Stimulated activated CD4-positive, alpha-beta T cell treated with anti-CD3 and anti-CD28 coated beads, Interleukin-2, amount 100 ng/mL, for 48 hours (primary cell): ENCODE measurements at places on chromosomes 6 and 20.

DNA sequence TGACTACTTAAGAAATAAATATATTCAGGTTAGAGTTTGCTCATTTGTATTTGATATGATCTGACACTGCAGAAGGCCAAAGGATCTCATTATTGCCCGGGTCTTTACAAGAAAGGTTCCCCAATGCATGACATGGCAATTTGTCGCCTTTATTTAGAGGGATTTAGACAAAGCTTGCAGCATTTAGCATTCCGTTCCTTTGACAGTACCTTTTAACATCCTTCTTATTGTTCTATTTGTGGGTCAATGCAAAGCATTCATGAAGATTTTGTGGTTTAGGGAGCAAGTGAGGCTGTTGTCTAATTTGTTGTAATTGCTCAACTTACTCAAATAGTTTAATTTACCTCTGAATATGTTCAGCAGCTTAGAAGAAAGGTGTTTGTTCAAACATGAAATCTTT lies 230.8 kb upstream of the FLRT3 start:
- DNase-seq, result no peak

DNA sequence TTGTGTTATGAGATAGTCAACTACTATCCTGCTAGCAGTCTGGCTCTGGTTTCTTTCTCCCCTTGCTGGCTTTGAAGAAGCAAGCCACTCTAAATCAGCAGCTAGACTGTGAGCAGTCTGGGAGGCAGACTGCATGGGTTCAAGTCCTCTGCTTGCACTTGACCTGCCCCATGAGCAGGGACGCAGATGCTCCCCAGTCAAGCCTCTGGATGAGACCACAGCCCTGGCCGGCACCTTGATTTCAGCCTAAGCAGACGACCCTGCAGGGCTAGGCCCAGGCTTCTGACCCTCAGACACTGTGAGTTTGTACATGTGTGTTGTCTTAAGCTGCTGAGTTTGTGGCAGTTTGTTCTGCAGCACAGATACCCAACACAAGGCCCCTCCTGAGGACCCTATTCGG lies 105.8 kb downstream of the SULF2 start:
- DNase-seq, result no peak

GRCh38 chr20:38620441-38620840 lies 18.8 kb downstream of the ARHGAP40 start:
- DNase-seq, result no peak

DNA sequence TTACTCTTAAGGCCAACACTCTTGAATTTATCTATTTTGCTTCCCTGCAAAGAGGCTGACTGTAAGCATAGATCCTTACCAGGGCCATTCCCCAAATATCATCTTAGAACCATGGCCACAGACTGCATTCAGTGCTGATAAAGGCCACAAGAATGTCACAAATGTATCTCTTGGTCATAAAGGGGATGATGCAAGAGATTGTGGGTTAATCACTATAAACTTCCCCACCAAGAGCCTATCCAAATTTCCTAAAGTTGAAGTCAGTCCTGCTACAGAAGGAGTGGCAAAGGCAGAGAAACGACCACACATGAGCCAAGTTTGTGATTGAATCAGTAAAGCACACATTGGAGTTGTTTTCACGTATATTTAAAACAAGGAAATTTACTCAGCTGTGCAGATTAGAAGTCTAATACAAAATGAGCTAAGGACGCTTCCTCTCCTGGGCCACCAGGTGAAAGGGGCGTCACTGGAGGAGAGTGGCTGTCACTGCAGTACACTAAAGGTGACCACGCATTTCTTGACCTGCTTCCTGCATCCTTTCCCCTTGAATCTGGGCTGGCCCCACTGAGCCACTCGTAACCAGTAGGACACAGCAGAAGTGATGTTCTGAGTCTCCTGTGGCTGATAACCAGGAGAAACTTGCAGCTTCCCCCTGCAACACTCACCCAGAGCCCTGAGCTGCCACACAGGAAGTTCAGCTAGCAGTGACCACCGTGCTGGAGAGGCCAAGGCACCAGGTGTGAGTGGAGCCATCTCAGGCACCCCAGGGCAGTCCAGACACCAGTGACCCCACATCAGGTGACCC lies 181.9 kb downstream of the SYNDIG1 start:
- DNase-seq, result no peak

GRCh38 chr6:154371281-154371680 lies 14.7 kb upstream of the IPCEF1 start:
- DNase-seq, result no peak

DNA sequence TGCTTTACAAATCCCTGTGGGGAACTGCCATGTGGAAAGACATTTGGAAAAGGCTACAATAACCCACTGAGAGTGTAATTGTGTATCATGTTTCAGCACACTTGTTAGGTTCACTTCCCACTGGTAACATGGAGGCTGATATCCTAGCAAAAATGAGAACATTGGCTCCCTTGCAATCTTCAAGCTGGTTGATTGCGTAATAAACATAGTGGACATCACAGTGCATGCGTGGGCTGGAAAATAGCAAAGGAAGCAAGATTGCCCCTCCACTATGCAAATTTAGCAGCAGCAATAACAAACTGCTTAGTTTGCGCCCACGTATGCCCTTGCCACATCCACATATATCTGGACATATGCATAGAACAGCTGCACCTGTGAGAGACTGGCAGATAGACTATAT lies 410.2 kb downstream of the MEI4 start:
- no peak for DNase-seq

- DNase-seq, result no peak
Observed at GRCh38 chr6:52506476-52506875, 70.4 kb downstream of the TRAM2 start.
